ENCODE measurements at places on chromosomes 2 and 18.

- DNase-seq = no peak
Measured at GRCh38 chr2:241541564-241542277, 16.8 kb upstream of the BOK start.

DNA sequence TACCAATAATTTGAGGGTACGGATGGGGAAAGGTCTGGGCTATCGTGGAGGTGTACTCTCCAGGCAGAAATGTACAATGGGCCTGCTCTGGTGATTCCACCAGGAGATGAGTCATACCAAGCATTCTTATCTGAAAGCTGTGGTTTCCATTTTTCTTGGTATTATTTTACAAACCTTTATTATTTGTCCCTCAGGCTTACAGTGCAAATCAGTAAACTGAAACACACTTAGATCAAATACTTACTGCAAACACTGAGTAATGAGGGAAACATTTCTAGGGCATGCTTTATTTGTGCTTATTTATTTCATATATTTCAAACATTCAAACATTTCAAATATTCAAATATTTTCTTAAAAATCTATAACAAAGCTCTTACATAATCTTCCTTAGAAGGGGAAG is 319.8 kb downstream of the RND3 start:
- DNase-seq = no peak

- no peak for DNase-seq
Measured at GRCh38 chr2:45380131-45380836, 230.8 kb downstream of the SRBD1 start.

- DNase-seq = no peak
Measured at GRCh38 chr2:62264186-62264585, 68.3 kb downstream of the B3GNT2 start.

- DNase-seq = no peak
Measured at GRCh38 chr18:48441405-48441881, 32.3 kb upstream of the ZBTB7C start.

DNA sequence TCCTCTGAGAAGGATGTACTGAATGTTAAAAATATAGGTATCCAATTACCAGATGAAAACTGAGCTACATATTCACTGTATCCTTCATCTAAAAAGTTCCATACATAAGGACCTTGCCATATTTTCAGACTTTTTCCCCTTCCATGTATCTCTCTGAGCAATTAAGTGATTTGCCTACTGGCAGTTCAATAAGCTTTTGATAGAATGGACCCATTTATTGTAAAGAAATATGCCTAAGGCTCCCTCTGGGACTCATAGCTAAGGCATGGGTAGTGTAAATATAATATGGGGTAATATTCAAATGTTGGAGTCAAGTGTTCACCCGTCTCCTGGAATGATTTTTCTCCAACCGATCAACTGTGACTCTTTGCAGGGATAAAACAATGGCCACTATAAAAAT is 135.4 kb upstream of the FSHR start:
- DNase-seq = no peak

DNA sequence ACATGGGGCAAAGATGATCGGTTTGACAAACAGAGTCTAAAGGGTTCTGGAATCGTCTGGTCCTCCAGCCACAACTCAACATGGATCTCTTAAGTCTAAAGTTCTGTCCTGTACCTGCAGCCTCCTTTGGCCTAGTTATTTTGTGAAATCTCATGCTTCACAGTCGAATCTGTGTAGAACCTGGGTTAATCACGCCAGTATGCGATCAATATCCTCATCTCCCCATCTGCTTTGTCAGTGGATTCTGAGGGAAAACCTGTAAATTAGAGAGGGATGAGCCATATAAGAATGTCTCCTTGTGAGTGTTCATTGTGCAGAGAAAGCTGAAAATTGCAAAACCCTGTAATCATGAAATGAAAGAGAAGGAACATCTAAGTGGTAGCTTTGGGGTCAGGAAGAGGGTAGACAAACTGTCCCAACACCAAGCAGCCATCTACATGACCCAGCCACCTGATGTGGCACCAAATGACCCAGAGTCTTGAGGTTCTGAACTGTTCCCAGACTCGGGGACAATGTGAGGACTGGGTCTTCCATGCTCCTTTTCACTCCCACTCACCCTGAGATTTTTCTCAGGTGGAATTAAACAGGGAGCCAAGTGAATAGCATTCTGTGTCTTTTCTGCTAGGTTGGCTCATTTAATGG is 175.6 kb downstream of the ALPK2 start:
- DNase-seq = no peak

DNA sequence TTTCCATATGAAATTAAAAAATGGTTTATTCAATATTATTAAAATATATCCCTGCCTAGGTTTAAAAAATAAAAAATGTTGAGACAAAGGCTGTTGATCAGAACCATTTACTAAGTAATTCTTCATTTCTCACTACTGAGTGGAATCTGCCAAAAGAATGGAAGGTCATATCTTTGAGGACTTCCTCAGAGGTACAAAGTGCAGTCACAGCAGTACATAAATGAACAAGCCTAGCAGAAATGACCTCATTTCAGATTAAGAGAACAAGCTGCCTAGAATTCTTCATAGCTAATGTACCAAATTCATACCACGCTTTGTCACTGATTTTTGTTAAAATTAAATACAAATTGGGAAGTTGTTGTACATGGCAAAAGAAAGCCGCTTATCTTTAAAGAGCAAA is 318.9 kb upstream of the TFPI start:
- DNase-seq = no peak

GRCh38 chr2:20917719-20918572 is 95.0 kb upstream of the LDAH start:
- no peak for DNase-seq

DNA sequence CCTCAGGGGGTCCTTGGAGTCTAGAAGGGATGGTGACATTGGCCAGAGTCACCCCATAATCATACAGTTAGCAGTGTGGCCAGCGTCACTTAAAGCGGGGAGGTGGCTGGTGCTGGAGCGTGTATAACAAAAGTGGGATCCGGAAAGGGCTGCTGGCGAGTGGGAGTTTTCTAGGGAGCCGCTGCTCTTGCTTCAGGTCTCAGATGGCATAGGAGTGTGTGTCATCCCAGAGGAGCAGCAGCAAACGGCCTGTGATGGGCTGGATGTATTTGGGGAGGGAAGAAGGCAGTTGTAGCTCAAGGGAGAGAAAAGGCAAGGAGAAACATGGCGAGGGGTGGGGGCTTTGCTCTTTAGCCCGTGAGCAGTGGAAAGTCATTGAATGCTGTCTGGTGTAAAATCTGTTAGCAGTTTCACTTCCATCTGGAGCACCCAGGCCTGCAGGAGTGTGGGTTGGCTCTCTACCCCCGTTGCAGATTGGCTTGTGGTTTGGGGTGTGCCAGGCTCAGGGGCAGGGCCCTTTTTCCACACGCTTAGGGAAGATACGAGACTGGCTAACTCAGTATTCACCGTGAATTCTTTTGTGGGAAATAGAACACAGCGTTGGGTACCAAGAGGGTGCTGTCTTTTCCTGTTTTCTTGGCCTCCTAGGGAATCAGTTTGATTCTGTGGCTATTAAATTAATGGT is 120.5 kb downstream of the AGAP1 start:
- DNase-seq = peak; percentile 86

DNA sequence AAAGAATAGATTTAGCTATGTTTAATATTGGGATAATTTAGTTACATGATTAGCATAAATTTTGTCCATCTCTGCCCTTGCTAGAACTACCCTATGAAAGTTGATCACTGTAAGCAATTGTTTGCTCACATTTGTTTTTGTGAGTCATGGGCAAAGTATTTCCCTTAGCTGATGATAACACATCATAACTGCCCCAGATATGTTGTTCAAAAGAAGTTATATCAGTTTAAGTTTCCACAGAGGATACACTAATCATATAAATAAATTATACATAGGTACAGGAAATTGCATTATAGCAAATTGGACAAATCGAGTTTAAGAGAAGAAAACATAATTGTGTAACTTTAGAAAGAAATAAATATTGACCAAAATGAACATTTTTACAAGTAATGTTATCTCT is 223.2 kb upstream of the PIK3C3 start:
- no peak for DNase-seq

- peak; percentile 2 for DNase-seq
Measured at GRCh38 chr18:64409511-64409910, 260.6 kb upstream of the LINC00305 start.

DNA sequence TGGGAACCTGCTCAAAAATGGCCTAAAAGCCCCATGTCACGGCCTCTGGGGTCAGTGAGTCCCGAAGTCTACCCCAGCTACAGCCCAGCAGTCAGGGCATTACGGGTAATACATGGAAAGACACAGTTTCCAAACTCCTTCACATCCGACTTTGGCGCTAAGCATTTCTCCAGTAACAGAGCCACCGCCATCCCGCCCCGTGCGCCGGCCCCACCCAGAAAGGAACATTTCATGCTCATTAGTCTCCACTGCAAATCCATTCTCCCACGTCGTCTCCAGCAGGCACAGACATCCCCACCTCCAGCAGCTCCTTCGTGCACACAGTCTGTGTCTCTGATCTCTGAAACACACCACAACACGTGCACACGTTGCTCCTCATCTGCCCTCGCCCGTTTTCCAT is 509.2 kb upstream of the ID2 start:
- DNase-seq = no peak

- DNase-seq = no peak
Measured at GRCh38 chr18:34550902-34551301, 159.2 kb upstream of the DTNA start.

DNA sequence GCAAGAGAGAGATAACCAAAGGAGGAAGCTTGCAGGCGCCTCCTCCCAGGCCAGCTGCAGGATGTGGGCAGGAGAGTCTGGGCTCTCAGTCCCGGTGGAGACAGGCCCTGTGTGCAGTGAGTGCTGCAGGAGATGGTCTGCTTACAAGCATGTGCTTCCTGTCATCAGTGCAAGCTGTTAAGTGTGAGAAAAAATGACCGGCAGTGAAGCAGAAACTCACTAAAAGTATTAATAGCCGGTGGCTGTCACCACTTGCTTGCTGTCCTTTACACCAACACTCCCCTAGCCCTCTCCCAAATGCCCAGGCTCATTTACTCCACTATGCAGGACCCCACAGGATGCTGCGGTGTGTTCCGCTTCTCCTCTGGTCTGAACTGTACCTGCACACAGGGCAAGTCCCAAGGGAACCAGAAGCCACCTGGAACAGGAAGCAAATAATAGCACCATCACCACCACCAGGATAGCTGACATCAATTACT is 435.6 kb upstream of the HS6ST1 start:
- no peak for DNase-seq

GRCh38 chr2:227402959-227403358 is 15.2 kb upstream of the SCYGR1 start:
- no peak for DNase-seq

DNA sequence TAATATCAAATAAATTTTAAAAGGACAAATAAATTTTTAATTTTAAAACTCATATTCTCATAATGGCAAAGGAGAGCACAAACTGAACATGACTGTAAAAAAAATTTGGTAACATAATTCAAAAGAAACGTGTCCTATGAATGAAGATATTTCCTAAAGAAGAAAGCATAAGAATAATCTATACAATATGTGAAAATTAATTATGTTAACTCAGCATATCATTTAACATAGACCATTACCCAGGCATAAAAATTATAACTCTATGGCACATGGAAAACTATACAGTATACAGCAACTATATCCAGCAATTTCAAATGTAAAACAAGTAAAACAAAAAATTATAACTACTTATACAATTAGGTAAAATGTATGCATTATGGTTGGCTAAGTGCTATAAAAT is 288.1 kb downstream of the SUCLG1 start:
- DNase-seq = no peak

GRCh38 chr18:73895701-73896100 is 251.9 kb downstream of the FBXO15 start:
- DNase-seq = no peak

DNA sequence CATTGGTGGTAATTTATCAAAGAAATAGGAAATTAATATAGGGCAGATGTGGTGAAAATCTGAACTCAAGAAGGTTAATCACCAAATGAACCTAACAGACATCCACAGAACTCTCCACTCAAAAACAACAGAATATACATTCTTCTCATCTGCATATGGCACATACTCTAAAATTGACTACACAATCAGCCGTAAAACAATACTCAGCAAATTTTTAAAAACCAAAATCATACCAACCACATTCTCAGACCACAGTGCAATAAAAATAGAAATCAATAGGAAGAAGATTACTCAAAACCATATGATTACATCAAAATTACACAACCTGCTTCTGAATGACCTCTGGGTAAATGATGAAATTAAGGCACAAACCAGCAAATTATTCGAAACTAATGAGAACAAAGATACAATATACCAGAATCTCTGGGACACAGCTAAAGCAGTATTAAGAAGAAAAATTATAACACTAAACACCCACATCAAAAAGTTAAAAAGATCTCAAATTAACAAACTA is 31.0 kb downstream of the RBM43 start:
- DNase-seq = no peak

GRCh38 chr18:36311026-36311570 is 13.6 kb downstream of the FHOD3 start:
- no peak for DNase-seq

GRCh38 chr2:974502-974901 is 23.9 kb downstream of the SNTG2 start:
- no peak for DNase-seq

DNA sequence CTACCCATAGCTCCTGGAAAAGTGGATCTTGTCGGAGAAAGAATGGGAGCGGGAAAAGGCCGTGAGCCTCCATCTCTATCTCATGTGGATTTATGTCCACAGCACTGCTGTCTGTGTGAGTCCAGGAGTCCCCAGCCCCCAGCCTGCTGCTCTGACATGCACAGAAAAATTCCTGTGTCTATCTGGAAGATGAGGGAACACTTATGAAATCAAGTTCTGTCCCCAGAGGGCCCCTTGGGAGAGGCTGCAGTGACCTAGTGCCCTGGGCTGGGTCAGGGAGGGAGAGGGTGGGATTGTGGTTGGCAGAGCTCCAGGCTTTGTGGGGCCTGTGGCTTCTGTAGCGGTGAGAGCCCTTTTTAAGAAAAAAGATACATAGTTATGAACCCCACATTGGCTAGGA is 37.6 kb downstream of the HJURP start:
- DNase-seq = no peak

DNA sequence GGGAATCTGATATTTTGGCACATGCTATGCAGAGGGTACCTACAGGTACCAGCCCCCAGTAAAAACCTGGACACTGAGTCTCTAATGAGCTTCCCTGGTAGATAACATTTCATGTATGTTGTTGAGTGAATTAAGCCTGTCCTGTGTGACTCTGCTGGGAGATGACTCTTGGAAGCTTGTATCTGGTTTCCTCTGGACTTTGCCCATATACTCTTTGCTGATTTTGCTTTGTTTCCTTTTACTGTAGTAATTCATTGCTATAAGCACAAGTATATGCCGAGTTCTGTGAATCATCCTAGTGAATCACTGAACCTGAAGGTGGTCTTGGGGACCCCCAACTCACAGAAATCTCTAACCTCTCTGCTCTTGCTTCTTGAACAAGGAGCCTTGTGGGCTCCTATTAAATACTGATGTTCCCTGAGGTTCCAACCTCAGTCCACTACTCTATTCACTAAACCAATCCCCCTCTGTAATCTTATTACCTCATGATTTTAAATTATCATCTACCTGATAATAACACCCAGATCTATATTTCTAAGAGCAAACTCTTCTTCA is 94.3 kb upstream of the WDSUB1 start:
- DNase-seq = no peak
